ENCODE measurements at places on chromosomes 6 and 20.

DNA sequence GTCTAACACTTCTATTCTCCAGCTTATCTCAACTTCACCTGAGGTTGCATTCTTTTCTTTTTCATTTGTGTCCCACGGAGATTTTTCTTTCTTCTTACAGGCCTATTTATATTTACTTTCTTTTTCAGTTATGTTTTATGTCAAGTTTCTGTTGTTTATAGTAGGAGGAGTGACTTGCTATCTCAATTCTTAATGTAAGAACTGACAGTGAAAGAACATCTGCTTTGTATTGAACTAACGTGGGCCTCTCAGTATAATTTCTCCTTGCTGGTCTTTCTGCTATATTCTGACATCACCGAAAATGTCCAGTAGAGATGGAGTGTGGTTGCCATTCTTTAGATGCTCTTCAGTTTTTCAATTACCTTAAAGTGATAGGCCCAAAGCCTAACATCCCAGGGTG is 521.7 kb downstream of the EPM2A start:
- no peak for DNase-seq

DNA sequence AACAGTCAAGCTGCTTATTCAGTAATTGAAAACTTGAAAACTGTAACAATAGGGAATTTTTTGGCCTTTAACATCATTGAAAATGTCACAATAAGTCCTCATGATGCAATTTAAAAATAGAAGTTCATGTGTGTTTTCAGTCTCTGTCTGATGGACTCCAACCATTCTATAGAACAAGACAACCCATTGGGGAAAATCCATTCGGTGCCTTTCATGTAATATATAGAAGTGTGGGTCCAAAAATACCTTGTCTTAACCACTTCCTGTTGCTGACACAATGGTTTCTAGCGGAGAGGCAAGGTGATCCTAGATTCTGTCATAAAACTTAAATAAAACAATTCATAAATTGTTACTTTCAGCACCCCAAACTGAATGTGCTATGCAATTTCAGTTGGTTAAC is 1131.3 kb upstream of the MAP3K7 start:
- DNase-seq, result no peak

GRCh38 chr20:40563296-40563950 is 125.6 kb downstream of the MAFB start:
- no peak for DNase-seq

DNA sequence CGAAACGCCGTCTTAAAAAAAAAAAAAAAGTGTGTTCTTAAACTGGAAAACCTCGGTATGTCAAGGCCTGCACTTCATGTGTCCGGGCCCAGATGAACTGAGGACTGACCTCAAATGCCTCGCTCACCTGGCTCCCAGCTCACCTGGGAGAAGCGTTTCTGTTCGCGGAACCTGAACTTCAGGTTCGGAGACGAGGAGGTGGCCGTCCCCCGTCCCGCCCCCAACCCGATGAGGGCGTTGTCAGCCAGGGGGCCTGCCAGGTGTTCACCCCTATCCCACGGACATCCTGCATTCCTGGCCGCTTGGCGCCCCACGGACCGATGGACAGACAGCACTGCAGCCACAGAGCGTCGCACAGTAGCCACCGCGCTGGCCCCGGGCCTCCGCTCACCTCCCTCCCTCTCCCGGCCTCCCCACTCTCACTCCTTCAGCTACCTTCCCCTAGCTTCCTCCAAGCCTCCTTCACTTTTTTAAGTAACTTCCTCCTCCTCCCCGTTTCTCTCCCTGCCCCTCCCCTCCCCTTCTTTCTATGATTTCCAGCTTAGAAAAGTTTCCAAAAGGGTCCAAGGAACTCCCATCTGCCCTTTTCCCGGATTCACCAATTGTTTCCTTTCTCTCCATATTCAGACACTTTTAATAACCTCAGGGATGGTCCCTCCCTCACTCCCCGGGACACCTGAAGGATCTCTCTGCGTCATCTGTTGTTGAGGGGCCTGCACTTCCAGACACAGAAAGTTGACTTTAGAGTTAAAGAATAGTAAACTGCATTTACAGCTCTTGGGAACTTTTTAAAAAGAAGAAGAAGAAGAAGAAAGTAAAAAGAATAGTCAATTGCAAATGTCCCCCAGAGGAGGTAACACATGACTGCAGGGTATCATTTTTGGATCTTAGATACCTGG is 22.7 kb upstream of the MCM3 start:
- no peak for DNase-seq

DNA sequence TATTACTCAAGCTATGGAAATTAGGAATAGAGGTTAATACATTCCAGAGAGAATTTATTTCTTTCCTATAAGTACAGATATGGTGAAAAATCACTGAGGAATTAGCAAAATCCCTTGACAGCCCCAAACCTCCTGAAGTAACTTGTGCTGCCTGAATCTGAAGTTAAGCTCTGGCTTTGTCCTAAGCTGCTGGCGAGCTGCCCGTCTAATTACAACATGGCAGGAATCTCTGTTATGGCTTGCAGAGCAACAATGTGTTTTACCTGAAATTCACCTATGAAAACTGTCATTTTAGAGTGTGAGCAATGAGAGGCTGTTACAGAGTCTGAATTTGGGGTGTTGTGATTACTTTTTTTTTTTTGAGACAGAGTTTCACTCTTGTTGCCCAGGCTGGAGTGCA is 22.5 kb upstream of the IYD start:
- DNase-seq, result no peak

GRCh38 chr20:45833883-45834796 is 541 bp downstream of the SNX21 start:
- DNase-seq, result no peak

- no peak for DNase-seq
These were observed 73.2 kb upstream of the CITED2 start for GRCh38 chr6:139447656-139447975.

GRCh38 chr6:140441256-140441655 is 1066.8 kb upstream of the CITED2 start:
- no peak for DNase-seq

DNA sequence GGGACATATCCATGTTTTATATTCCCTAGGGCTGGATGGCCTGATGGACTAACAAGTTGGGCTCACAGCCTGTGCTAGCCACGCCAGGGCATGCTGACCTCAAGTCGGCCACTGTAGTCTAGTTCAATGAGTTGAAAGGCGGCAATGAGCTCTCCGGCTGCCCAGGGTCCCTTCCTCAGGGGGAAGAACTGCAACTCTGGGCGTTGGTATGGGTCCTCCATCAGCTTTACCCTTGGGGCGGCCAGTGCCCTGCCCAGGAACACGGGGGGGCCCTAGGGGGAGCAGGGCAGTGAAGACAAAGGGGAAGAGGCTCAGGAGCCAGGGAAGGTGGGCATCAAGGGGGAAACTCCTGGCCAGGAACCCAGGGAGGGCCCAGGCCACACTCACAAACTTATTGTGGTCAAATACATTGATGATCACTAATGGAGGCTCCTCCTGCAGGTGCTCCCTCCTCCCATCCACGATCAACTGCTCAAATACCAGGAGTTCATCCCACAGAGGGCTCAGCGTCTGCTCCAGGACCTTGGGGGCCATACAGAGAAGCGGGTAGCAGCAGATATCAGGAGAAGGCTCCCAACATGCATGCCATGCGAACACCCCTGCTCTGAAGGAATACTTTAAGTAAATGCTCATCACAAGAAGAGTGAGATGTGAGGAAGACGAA is 32.8 kb upstream of the SPAG4 start:
- DNase-seq, result no peak

- no peak for DNase-seq
These were observed 142.2 kb upstream of the AFDN start for GRCh38 chr6:167684276-167685104.

GRCh38 chr6:35718375-35718736 is 18.5 kb upstream of the ARMC12 start:
- DNase-seq, result no peak

DNA sequence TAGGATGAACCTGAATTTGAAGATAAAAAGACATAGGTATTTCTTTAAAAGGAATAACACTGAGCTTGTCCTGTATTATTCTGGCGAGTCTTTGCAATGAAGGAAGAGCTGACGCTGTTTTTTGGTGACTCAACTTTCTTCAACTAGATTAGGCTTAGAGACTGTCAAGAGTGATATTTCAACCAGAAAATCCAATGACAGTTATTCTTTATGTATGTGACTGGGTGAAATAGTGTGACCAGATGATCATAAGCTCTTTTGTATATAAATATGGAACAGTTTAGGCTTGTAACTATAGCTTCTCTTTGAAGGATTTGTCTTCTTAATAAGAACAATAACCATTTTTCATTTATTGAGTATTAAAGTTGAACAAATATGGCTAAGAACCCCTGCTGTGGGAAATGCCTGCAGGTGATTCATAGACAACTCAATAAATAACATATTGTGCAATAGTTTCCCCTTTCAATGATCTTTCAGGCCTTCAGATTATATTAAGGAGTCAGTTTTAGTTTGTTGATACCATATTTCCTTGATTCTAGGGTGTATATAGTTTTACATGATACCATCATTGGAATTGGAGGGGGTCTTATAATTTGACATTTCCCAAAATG is 265.6 kb upstream of the JAG1 start:
- DNase-seq, result no peak

DNA sequence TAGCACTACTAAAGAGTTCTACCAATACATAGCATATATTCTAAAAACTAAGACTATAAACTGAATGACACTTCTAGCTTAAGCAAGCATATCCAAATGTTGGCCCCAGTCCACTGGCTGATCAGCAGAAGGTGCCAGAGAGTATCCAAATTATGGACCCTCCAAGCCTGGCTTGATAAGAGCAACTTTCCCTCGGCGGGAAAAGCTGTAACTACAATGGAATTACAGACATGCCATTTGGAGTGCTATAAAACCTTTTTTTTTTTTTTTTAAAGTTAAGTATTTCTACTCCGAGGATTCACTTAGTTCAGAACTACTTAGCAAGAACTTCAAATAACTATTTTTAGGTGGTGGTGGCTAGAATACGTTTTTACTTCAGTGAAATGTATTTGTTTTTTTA is 94.6 kb downstream of the EPB41L2 start:
- DNase-seq, result no peak

GRCh38 chr6:64890609-64891008 is 816.4 kb downstream of the EYS start:
- no peak for DNase-seq

GRCh38 chr6:165602291-165602690 is 60.8 kb downstream of the PDE10A start:
- DNase-seq, result no peak

- DNase-seq, result no peak
These were observed 1375.0 kb downstream of the EPHA7 start for GRCh38 chr6:92044312-92044711.

GRCh38 chr6:170367241-170367640 is 60.7 kb downstream of the FAM120B start:
- no peak for DNase-seq

GRCh38 chr20:52668626-52669025 is 303.5 kb upstream of the TSHZ2 start:
- DNase-seq, result no peak

Data from activated CD8-positive, alpha-beta memory T cell treated with anti-CD3 and anti-CD28 coated beads for 1 hour (primary cell).